ENCODE measurements at places on chromosomes 13 and 19.
A peak's percentile ranks its signal among the peaks of the same experiment; 100 is the strongest.

DNA sequence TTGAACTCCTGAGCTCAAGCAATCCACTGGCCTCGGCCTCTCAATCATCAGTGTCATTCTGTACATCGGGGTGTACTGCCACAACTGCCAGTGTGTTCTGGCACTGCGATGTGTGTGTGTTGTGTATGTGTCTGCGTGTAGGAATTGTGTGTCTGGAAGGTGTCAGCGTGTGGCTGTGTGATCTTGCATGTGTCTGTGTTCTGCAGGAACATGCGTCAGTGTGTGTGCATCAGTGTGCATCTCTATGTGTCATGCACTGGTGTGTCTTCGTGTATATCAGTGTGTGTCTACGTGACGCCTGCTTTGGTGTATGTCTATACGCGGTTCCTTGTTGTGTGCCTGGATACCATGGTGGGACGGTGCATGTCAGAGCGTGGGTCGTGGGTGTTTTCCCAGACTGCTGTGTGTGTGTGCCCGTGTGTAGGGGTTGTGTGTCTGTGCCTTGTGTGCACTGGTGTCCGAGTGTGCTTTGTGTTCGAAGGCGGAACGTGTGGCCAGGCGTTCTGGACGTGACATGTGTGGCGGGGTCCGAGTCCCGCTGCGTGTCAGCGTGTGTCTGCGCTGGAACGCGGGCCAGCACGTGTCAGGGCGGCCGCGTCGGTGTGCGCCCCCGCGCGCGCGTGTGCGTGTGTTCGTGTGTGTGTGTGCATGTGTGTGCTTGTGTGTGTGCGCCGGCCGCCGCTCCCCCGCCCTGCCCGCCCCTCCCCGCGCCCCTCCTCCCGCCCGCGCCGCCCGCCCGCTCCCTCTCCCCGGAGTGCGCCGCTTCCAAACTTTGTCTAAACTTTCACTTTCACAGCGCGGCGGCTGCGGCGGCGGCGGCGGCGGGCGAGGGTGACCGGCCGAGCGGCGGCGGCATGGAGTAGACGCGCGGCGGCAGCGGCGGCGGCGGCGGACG, at the start of gene NFIX:
Gene NFIX, plus strand, starts transcription at position 775 of the 895 bp plus-strand sequence. CDS start 363 bp downstream, outside the sequence.
- DNase-seq, result peak; percentile 37

DNA sequence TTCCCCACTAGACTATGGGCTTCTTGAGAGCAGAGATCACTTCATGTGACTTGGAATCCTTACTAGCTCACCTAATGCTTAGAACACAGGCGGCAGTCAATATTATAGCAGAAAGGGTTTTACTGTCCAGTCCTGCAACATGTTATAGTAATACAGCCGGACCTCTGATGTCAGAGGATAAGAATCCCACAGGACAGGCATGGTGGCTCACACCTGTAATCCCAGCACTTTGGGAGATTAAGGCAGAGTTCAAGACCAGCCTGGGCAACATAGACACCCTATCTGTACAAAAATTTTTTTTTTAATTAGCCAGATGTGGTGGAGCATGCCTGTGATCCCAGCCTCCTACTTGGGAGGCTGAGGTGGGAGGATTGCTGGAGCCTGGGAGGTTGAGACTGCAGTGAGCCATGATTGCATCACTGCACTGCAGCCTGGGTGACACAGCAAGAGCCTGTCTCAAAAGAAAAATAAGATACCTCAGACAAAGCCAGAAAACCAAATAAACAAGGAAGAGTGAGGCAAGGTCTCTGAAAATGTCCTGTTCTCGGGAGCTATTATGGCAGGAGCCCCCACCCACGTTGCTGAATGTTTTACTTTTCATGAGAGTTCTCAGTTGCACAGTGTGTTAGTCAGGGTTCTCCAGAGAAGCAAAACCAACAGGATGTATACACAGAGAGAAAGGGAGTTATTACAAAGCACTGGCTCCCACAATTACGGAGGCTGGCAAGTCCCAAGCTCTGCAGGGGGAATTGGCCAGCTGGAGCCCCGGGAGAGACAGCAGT, 100.8 kb downstream of the UBL3 start:
- no peak for DNase-seq

GRCh38 chr13:19267746-19268145, 86.1 kb upstream of the TUBA3C start:
- DNase-seq, result no peak

DNA sequence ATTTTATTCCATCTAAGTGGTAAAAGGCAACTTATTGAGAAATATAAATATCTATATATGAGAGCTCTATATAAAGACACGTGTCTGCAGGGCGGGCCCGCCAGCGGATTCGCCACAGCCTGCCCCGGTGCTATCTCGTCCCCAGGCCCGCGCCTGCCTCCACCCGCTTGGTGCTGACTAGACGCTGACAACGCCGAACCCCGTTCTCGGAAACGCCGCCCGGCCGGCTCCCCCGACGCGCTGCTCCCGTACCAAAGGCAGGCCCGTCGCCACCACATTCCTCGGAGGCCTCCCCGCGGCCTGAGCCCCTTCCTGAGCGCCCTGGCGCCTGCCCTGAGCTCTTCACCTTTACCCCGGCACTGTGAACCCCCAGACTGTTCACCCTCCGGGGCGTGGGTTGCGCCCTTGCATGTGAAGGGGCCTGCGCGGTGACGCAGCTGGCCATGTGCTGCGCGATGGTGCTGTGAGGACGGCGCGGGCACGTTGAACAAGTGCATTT, 6.0 kb downstream of the PLEKHJ1 start:
- no peak for DNase-seq

DNA sequence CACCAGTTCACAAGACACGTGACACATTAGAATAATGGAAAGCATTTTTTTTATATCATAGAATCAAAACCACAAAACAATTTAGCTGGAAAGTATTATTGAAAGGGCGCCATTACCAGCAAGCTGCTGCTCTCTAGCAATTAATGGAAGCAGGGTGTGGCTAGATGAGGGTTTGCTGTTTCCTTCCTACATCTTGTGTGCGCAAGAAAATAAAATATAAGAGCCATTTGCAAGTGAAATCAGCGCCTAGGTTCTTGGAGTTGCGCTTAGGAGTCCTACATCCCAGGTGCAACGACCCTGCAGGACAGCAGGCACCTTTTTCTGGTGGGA, 140.9 kb downstream of the ZNF536 start:
- DNase-seq, result no peak

GRCh38 chr19:21474671-21475181, 30.7 kb upstream of the ZNF429 start:
- DNase-seq, result peak; percentile 62

DNA sequence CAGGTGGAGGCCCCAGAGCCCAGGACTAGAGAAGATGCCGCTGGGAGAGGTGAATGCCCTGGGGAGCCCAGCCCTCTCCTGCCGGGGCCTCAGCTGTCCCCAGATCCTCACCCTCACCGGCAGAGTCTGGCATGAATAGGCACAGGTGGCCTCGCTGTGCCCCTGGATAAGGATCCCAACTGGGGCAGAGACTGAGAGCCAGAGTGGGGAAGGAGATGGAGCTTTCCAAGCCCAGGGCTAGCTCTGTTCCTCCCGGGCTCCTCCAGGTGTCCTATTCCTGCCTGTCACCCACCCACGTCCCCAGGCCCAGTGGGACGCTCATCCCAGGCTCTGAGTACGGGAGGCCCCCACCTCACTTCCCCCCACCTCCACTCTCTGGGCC, 16.5 kb downstream of the PRR36 start:
- DNase-seq, result no peak

DNA sequence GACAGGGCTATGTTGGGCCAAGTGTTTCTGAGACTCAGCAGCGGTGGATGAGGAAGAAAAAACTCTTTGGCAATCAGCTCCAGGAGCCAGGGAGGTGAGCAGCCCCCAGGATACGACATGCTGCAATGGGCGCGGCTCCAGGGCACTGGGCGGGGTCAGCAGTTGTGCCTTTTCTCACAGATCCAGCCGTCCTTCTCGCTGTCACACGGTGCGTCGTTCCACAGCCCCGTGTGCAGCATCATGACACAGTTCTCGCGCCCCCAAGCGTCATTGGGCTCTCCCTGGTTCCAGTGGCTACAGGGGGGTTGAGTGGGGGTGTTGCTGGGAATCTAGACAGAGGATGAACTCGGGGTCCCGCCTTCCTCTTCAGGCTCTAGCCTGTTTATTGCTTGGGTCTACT, 2.7 kb downstream of the CLEC4G start:
- no peak for DNase-seq

GRCh38 chr19:47230921-47231214, at the start of gene BBC3:
TSS of gene BBC3 (minus strand) at chr19:47231199. CDS start at chr19:47228431, 2,768 bp downstream.
- no peak for DNase-seq

- no peak for DNase-seq
These were observed 1541.2 kb downstream of the SLITRK1 start for GRCh38 chr13:82341116-82341515.

DNA sequence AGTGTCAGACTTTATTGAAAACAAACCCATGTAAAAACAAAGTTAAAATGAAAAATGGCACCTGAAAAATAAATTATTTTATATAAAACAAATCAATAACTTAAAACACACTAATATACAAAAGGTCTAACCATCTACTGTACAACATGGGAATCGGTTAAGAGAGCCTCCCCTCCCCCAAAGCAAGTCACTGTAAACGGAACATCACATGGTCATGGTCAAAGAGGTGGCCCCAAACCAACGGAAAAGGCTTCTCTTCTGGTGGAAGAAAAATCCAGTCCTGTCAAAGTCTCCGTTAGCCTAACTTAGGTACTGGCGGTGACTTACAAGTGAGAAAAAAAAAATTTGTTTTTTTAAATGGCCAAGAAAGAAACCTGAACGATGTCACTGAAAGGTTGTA, 15.7 kb upstream of the TIMM44 start:
- DNase-seq, result no peak

DNA sequence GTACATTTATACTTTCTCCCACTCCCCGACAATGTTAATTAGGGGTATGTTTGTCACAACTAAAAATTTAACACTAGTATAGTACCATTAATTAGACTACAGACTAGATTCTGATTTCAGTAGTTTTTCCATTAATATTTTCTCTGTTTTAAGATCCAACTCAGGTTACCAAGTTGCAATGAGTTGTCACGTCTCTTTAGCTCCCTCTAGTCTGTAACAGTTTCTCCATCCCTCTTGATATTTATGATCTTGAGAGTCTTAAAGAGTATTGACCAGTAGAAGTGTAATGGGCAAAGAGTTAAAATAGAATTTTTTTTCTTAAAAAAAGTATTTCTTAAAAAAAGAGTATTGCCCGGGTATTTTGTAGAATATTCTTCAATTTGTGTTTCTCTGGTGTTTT, 598.1 kb downstream of the TBC1D4 start:
- DNase-seq, result no peak

GRCh38 chr13:76164290-76164689, 528.2 kb downstream of the LMO7 start:
- no peak for DNase-seq

DNA sequence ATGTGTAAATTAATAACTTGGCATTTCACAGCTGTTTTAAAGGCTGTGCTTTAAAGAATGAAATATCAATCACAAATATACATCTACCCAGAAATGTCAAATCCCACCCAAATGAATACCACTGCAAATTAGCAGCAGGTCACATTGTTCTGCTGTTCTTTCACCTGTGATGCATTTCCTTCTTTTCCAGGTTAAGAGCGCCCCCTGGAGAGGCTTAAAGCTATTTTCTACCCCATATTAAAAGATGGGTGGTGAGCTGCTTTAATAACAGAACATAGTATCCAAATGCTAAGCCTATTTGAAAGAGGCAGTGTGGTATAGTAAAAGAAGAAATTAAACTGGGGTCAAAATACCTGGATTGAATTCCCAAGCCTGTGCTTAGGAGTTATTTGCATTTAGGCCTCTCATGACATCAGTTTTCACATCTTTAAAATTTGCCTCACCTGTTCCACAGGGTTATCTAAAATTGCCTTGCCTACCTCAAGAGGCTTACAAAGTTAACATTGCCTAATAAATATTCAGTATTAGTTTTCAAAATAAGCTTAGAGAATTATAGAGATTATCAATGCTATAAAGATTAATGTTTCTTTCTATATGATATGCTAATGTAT, 396.9 kb upstream of the SLITRK5 start:
- DNase-seq, result peak; percentile 1

Data from CD4-positive, alpha-beta T cell treated with Interleukin-6 at 100 ng/mL for 8 hours (primary cell).